ENCODE measurements at places on chromosomes 16 and 17.

DNA sequence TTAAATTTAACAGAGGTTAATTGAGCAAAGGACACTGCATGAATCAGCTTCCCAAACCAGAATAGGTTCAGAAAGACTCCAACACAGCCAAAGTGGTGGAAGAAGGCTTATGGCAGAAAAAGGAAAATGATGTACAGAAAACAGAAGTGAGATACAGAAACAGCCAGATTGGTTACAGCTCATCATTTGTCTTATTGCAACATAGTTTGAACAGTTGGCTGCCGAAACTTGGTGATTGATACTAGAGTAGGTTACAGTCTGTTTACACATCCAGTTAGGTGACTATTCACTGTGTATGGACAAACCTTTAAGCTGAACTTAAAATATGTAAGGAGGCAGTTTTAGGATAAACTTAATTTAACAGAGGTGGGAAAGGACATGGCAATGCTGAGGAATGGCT lies 18.3 kb downstream of the TMEM100 start:
- no peak for DNase-seq

- DNase-seq: no peak
Observed at GRCh38 chr16:64878940-64879339, 242.9 kb downstream of the CDH11 start.

GRCh38 chr17:5533486-5534315 lies 47.3 kb downstream of the MIS12 start:
- no peak for DNase-seq

- DNase-seq: no peak
Observed at GRCh38 chr16:87762620-87763019, 3.2 kb downstream of the KLHDC4 start.

GRCh38 chr17:36930583-36930900 lies 6.7 kb upstream of the LHX1 start:
- DNase-seq: no peak

GRCh38 chr16:63655846-63656245 lies 1466.0 kb downstream of the CDH11 start:
- DNase-seq: no peak

DNA sequence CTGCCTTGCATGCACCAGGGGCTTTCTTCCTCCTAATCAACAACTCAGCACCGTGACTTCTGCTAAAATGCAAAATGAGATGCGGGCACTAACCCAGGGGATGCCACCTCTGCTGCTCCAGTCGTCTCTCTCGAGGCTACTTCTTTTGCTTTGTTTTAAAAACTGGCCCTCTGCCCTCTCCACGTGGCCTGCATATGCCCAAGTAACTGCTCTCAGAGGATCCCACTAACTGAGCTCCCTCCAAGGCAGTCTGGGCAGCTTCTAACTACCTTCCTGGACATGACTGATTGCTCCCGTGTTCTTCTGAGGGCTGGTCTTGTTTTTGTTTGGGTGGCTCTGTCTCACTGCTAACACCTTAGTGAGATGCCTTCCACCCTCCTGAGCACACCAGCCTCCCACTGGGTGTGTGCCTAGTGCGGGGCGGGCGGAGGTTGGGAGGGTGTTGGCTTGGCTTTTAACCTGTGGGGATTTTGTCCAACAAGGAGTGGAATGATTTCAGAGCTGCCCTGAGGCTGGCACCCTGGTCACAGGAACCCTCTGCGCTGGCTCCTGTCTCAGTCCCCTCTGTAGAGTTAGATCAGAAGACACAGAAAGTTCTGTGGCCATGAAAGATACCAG lies 8.9 kb upstream of the LGALS9 start:
- DNase-seq: no peak

DNA sequence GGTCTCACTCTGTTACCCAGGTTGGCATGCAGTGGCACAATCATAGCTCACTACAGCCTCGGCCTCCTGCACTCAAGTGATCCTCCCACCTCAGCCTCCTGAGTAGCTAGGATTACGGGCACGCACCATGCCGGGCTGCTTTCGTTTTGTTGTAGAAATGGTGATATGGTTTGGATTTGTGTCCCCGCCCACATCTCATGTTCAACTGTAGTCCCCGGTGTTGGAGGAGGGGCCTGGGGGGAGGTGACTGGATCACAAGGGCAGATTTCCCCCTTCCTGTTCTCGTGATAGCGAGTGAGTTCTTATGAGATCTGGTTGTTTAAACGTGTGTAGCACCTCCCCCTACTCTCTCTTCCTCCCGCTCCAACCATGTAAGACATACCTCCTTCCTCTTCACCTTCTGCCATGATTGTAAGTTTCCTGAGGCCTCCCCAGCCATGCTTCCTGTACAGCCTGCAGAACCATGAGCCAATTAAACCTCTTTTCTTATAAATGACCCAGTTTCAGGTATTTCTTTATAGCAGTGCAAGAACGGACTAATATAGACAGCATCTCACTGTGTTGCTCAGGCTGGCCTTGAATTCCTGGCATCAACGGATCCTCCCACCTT lies 6.0 kb downstream of the PDZD9 start:
- DNase-seq: no peak

GRCh38 chr16:4859190-4859899 lies 12.1 kb downstream of the UBN1 start:
- no peak for DNase-seq

GRCh38 chr16:83727018-83727417 lies 80.8 kb upstream of the HSBP1 start:
- no peak for DNase-seq

GRCh38 chr16:57277586-57277985 lies 6.9 kb downstream of the PLLP start:
- peak; percentile 91 for DNase-seq

GRCh38 chr16:67716097-67716496 lies 3.0 kb downstream of the GFOD2 start:
- DNase-seq: no peak

DNA sequence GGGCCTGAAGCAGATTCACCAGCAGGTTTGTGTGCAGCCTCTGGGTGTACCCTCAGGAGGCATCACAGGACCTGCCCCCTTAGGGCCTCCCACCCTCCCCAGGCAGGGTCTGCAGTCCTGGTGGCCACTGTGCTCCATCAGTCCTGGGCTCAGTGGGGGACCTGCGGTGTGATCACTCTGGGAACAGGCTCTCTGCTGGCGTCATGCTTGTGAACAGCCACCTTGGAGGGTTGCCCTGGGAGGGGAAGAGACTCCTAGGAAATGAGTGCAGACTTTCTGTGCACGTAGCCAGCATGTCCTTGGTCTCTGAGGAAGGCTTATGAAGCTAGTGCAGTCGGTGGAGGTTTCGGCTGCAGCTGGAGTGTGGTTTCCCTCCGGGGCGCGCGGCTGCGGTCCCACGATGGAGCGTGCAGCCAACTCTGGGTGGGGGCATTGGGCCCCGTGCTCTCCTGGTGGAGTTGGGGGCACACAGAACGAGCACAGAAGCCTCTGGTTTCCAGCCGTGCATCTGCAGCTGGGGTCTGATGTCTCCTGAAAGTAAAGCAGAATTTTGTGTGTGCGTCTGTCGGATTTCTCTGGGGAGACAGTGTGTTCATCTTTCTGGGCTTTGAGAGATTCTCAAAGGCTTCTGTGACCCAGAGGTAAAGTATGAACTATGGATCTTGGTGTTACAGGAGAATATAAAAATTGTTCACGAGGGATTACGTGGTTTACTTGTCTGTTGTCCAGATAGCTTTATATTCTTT lies 68.1 kb upstream of the ZNF750 start:
- DNase-seq: no peak

DNA sequence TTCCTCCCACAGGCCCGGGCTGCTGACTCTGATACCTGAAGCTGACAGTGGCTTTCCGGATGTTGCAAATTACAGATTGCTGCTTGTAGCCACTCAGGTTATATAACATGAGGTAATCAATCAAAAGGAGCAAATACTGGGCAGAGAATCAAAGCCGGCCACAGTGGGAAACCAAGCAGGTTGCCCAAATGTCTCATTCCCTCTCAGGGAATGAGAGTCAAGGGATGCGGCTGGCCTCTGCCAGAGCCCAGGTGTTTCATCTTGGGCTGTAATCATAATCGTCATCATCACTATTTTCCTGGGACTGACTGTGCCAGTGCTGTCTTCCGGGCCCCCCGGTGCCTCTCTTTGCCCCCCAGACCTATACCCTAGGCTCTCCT lies 292.4 kb upstream of the FOXF1 start:
- DNase-seq: no peak

GRCh38 chr17:19011581-19011980 lies 7.0 kb upstream of the FAM83G start:
- DNase-seq: no peak

GRCh38 chr17:66582373-66583111 lies 252.4 kb upstream of the CACNG5 start:
- DNase-seq: no peak

GRCh38 chr16:29898135-29898803 lies 1.1 kb downstream of the SEZ6L2 start:
- no peak for DNase-seq

DNA sequence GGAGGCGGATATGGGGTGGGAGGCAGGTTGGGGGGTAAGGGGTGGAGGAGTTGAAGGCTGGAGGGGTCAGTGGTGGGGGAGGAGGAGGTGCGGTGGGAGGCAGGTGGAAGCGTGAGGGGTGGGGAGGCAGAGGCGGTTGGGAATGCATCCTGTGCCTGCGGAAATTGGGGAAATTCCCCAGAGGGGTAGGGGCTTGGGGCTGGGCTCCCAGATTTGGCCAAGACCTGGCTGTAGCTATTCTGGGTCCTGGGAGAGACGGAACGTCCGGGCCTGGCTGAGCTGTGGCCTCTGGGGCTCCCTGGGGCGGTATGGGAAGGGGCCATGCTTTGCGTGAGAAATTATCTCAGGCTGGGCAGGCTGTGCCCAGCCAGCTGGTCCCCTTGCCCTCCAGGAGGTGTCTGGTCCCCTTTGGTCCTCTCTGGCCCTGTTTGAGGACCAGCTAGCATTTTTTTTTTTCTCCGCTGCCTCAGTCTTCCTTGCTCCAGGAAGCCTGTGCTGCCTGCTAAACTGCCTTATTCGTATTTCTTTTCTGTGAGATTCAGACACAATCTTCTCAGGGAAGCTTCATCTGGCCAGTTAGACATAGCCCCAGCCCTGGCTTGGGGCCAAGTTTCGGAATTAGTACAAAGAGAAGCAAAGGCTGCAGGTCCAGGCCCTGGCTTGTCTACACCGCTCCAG lies 7.3 kb upstream of the TRPV2 start:
- DNase-seq: no peak

All from keratinocyte (primary cell).